HCEC 1CT (cell line): ENCODE measurements at places on chromosomes 2 and 18.

DNA sequence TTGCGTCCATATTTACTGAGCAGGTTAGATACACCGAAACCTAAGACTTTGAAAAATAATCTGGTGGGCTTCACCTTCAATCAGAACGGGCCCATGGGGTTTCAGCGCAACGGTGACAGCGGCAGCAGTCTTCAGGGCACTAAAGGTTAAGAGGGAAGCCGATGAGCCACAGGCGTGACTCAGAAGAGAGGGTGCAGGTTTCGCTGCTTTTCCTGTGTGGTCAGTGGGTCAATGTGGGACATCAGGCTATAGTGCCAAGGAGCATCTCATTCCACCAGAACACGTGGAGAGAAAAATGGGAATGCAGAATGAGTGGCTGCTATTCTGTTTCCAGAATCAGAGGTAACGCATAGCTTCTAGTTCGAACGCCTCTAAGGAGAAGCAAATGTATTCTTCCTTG lies 8.9 kb downstream of the PTGR3 start:
- DNase-seq: no peak

- DNase-seq: no peak
Observed at GRCh38 chr2:36423172-36423571, 67.6 kb downstream of the CRIM1 start.

- DNase-seq: no peak
Observed at GRCh38 chr2:126893606-126894005, 5.1 kb upstream of the TEX51 start.

- no peak for DNase-seq
Observed at GRCh38 chr18:28607991-28608390, 431.1 kb upstream of the CDH2 start.

GRCh38 chr2:38504169-38504568 lies 98.6 kb downstream of the HNRNPLL start:
- DNase-seq: no peak

GRCh38 chr2:148459377-148459778 lies 185.2 kb upstream of the EPC2 start:
- DNase-seq: peak; percentile 3

GRCh38 chr2:217277646-217278398 lies 418.0 kb upstream of the TNP1 start:
- peak; percentile 96 for DNase-seq

GRCh38 chr2:24915796-24916195 lies 4.2 kb downstream of the ADCY3 start:
- no peak for DNase-seq

DNA sequence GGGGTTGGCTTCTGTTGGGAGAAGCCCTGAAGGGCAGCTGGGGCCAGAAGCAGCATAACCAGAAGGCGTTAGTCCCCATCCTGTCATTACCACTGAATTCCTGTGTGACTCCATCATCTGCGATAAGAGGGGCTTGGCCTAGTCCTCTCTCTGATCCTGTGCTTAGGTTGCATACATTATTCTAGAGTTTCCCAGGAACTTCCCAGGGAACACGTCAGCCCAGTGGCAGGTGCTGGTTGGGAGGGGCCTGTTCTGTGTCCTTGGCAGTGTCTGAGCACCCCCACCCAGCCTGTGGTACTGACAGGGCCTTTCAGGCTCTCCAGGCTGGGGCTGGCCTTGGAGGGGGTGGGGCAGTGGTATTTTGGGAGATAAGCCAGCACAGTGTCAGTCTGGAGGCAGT lies 4.5 kb upstream of the TOGARAM2 start:
- peak; percentile 25 for DNase-seq

- DNase-seq: no peak
Observed at GRCh38 chr2:190908532-190908931, 27.9 kb downstream of the GLS start.

DNA sequence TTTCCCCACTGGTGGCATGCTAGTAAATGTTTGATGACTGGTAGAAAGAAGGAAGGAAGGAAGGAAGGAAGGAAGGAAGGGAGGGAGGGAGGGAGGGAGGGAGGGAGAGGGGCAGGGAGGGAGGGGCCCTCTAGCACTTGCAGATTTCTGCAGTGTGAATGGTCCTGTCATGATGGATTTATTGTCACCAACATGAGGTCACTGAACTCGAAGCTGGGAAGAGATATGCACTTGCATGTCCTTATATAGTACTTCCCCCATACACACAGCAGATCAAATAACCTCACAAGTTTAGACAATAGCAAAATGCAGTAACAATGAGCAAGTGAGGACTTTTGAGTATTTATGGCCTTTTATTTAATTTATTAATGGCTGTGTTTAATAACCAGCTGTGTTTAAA lies 44.5 kb upstream of the CXCR4 start:
- DNase-seq: no peak

DNA sequence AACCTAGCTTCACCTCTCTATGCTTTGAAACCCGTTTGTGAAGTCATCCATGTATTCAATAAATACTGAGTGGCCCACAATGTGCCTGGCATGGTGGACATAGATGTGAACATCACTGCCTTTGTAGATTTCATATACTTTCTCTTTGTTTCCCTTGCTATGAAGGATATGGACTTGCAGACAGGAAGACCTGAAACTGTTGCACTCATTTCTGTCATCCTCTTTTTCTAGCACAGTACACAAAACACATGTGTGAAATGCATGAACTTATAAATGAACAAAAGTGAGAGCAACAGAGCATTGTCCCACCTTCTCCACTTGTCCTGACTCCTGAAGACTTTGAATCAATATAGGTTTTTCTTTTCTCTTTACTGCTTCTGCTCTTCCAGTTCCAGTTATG lies 249.4 kb upstream of the LINC00305 start:
- DNase-seq: no peak

DNA sequence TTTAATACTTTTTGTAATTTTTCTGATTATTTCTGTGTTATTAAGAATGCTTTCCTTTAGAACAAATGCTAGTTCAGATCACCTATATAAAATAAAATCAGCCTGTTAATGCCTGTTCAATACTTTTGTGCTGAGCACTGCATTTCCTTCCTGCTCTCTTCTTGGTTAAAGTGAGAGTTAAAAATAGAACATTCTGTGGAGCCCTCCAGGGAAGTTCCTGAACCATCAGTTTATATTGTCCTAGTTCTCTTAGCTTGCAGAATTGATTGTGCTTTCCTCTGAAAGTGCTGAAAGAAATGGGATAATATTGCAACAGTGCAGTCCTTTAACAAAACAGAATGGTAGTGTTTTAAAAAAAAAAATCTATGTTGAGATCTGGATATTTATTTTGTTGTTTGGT lies 74.6 kb upstream of the UBXN4 start:
- no peak for DNase-seq

- no peak for DNase-seq
Observed at GRCh38 chr2:224638301-224638823, 53.2 kb upstream of the CUL3 start.

- DNase-seq: peak; percentile 26
Observed at GRCh38 chr2:54161660-54162424, 46.4 kb downstream of the ACYP2 start.

GRCh38 chr2:19687017-19687659 lies 214.6 kb downstream of the TTC32 start:
- DNase-seq: no peak

- no peak for DNase-seq
Observed at GRCh38 chr2:50858156-50858555, 173.8 kb downstream of the NRXN1 start.

GRCh38 chr2:44546459-44547127 lies 184.8 kb downstream of the CAMKMT start:
- DNase-seq: no peak

- DNase-seq: no peak
Observed at GRCh38 chr2:25492726-25493125, 151.0 kb upstream of the DNMT3A start.

DNA sequence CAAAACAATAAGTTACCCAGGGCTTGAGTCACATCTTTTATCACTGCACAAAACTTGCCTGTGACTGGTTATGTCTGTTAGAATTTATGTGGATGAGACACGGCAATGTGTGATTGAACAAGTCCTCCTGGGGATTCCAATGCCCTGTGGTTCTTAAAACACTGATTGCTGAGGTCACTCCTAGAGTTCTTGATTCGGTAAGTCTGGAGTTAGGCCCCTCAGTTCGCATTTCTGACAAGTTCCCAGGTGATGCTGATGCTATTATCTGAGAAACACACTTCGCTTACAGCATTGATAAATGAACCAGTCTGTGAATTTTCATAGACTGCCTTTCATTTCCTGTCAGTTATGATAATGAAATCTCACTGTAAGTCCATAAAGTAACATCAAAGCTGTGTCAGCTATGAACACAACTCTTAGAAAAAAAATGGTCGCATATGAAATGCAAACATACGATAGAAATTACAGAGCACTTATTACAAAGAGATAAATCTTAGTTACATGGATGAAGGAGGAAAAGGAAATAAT lies 214.0 kb downstream of the DLGAP1 start:
- DNase-seq: no peak

DNA sequence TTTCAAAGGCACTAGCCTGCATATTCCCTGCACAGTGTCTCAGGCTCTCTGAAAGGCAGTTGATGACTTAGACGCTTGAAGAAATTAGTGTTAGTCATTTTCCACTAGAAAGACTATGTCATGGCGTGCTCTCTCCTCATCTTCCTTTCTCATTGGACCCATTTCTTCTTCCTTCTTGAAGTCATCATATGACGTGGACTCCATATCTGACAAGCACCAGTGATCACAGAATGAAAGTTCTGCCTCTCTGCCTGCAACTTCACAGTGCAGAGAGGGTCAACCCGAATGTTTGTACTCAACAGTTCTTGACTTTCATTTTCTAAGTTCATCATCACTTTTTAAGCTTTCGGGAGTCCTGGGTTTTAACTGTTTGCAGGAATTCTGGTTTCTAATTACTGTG lies 63.7 kb upstream of the CYRIA start:
- no peak for DNase-seq

- peak; percentile 37 for DNase-seq
Observed at GRCh38 chr2:112547333-112547732, 5.1 kb downstream of the POLR1B start.

DNA sequence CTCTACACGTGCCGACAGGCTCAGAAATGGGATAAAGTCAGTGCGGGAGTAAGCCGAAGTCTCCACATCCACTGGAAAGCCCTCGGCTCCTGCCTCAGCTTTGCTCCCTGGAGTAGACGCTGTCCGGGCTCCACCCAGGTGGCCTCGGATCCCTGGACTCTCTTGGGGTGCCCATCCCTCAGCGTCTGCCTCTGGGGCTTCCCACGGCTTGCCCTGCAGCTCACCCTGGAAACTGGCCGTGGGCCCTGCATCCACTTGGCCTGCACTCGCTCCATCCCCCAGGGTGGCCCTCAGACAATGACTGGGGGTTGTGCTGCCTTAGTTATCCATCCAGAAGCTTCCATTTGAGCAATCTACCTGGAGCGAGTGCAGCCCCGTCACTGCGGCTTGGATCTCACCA lies 36.2 kb upstream of the TAF1B start:
- DNase-seq: no peak

DNA sequence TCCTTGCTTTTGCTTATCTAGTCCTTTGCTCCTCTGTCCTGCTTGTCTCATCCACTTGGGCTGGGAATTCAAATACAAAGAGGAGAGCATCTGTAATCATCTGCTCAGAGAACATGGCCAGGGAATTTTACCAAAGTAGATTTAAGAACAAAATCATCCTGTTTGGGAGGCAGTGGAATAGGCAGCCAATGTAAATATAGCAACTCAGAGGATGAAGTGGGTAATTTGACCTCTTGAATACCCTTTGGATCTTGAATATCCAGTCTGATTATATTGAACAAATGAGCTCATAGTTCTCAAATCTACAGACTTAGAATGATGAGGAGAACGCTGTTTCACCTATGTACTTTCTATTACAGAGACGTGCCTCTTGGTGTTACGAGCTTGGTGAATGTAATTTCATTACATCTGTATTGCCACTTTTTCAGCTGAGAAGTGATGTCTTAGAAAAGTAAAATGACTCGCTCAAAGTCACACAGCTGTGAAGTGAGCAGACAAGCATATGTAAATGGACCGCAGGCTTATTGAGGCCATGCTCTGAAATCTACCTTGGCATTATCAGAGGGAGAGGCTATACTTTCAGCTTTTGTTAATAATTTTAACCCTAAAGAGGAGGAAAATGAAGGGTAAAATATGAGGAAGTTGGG lies 266.3 kb downstream of the MTX2 start:
- peak; percentile 2 for DNase-seq

DNA sequence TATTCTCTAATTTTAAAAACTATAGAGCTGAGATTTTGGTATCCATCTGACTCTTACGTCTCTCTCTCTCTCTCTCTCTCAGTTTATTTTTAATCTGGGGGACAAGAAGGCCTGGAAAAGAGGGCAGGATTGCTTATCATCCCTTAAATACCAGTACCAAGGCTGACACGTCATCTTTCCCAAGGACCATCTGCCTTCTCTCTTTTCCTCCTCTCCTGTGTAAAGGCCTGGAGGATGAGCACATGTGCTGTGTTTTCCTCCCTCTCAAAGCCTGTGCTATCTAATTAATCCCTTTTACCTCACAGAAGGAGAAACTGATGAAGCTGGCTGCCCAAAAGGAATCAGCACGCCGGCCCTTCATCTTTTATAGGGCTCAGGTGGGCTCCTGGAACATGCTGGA lies 7.3 kb downstream of the IL37 start:
- no peak for DNase-seq

DNA sequence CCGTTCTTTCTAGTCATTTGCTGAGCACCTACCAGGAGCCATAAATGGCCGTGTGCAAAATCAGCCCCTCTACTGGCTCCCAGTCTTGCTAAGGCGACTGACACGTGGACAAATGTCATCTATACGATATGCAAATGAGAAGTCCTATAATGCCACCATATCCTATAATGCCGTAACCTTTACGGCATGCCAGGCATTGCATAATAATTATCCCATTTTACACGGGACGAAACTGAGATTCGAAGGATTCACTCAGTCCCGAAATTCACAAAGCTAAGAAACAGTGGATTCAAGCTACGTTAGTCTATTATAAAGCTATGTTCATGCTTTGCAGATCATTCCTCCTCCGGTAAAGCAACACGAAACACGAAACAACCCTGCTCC lies 34.1 kb upstream of the RNF149 start:
- no peak for DNase-seq
